Bronchus fibroblast of lung (primary cell): ENCODE measurements at places on chromosomes 16 and 17. TPM values are rescaled to one million over a fixed set of nuclear protein-coding genes. Genes with fewer than 3 reads are reported as not detected.

PYDC1 gene
- not detected in 2 replicates for total RNA-seq

OR3A3 gene
- not detected in 2 replicates for total RNA-seq

PRKCB gene
- total RNA-seq: not detected in 2 replicates

TLCD3A gene
- total RNA-seq: 15.5 and 18.4 TPM in 2 replicates

SLC9A5 gene
- total RNA-seq: 0.89 and 1.3 TPM in 2 replicates

ACSF3 gene
- 21.3 and 33.6 TPM in 2 replicates for total RNA-seq

WNK4 gene
- 0.74 and 1.7 TPM in 2 replicates for total RNA-seq

MC1R gene
- 2.2 and 3.7 TPM in 2 replicates for total RNA-seq

C16orf96 gene
- total RNA-seq: under 0.01 and 0.17 TPM in 2 replicates

TSR3 gene
- total RNA-seq: 105 and 117 TPM in 2 replicates

CIBAR2 gene
- total RNA-seq: not detected in 2 replicates

FBXL16 gene
- total RNA-seq: 0.17 and 0.45 TPM in 2 replicates

COX6A2 gene
- not detected in 2 replicates for total RNA-seq

PAQR4 gene
- 19.6 and 24.9 TPM in 2 replicates for total RNA-seq

ACAP1 gene
- 0.50 and 1.2 TPM in 2 replicates for total RNA-seq
